Activated T-cell treated with anti-CD3 and anti-CD28 coated beads for 48 hours (primary cell): ENCODE measurements at places on chromosomes 4 and X.

DNA sequence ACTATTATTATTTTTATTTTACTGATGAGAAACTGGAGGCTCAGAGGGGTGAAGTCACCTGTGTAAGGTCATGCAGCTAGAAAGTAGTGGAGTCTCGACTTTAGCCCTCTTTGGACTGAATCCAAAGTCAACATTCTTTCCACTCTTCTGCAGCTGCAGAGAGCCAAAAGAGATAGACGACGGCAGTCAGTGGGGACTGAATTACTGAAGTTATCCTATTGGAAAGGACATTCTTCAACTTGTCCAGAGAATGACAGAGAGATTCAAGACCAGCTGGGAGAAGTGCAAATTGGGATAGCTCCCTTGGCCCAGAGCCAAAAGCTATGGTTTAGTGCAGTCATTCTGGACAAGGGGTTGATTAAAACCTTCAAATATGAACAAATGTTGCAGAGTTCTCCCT lies 42.5 kb downstream of the VGLL1 start:
- no peak for DNase-seq

GRCh38 chrX:43514820-43515219 lies 141.3 kb upstream of the MAOA start:
- no peak for DNase-seq

DNA sequence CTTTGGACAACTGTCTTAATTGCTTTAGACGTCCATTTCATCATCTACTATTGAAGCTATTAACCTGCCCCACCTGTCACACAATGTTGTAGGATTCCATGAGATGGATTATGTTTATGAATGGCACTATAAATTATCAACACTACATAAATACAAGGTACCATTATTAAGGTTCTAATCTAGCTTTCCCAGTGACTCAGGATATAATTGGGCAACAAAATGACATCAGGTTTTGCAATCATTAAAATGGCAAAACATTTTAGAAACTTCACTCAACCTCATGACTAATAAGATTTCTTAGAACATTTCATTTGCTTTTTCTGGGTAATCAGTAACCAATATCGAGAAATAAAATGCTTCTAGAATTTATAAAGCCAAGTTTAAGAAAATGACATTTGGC lies 9.2 kb downstream of the HOPX start:
- DNase-seq = no peak

GRCh38 chrX:65578346-65578745 lies 43.8 kb upstream of the LAS1L start:
- DNase-seq = no peak

- DNase-seq = no peak
Observed at GRCh38 chr4:61995717-61996340, 795.7 kb downstream of the ADGRL3 start.

DNA sequence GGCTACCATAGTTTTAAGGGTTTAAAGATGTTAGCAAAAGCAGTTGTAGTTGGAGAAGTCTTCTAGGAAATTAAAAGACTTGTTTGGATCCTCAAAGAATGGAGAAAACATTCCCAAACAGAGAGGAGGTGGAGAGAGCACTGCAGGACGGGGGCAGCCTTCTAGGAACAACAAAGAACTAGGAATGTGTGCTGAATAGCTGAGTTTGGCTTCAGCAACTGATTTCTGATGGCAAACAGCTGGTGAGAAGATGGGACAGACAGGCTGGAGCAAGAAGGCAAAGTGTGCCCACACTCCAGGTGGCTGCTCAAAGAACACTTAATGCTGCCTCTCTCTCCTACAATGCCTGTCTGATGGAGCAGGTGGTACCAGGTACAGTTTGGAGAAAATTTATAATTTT lies 1331.1 kb downstream of the ADGRL3 start:
- DNase-seq = no peak

DNA sequence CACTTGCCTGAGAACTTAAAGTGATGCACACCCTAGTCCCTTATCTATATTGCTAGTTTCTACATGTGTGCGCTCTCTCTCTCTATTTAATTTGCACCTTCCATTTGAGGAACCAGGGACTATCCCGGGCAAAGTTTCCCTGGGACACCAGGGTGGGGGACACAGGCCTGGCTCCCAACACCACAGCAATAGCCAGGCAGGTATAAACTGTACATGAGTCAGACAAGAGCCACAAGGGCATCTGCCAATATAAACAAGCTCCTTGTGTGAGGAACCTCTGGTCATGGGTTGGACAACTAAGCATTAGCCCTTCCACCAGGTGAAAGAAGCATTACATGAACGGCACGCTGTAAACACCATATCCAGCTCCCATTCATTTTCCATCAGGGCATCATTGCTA lies 455.5 kb downstream of the STIM2 start:
- no peak for DNase-seq

DNA sequence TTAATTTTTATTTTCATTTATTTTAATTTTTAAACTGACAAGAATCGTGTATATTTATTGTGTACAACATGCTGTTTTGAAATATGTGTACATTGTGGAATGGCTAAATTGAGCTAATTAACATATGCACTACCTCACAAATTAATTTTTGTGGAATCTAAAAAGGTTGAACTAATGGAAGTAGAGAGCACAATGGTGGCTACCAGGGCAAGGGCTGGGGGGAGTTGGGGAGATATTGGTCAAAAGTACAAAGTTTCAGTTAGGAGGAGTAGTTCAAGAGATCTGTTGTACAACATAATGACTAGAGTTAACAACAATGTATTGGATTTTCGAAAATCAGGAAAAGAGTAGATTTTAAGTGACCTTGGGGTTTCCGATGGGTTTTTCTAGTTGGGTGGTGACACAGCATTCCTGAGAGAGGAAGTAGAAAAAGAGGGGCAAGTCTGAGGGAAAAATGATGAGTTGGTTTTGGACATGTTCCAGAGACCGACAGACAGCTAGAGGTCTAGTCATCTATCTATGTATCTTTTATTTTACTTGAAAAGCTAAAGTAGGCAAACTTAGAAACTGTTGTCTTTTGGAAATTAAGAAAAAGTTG lies 23.2 kb downstream of the APOO start:
- DNase-seq = no peak
